ENCODE measurements at places on chromosomes 5 and 9.

DNA sequence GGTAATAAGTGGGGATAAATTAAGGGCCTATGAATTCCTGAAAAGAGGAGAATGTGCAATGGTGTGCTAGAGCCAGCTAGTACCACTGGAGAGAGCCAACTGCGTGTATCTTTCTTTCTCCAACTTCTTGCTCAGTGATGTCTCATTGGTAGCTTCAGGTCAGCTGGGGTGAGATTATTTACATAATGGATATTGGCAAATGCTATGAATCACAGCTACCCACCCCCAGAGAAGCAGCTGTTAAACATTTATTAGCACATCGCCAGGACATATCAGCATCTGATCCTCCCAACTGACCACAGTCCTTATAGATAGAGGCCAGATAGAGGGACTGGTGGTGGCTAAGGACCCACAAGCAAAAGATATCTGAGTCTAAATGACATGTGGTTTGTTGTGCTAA, 421.3 kb downstream of the ACTL7B start:
- no peak for DNase-seq

DNA sequence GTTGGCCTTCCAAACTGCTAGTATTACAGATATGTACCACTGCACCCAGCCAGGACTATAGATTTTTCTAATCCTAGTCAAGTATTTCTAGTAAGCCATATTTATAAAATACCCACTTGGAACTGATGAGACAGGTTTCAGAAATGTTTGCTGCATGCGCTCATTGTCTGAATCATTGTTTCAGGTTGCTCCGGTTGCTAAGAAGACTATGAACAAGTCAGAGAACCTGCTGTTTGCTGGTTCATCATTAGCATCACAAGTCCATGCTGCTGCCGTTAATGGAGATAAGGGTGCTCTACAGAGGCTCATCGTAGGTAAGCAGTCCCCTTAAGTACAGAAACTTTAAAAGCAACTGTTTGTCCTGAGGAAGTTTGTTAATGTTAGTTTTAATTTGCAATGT, 5.3 kb downstream of the INVS start:
- DNase-seq = no peak

DNA sequence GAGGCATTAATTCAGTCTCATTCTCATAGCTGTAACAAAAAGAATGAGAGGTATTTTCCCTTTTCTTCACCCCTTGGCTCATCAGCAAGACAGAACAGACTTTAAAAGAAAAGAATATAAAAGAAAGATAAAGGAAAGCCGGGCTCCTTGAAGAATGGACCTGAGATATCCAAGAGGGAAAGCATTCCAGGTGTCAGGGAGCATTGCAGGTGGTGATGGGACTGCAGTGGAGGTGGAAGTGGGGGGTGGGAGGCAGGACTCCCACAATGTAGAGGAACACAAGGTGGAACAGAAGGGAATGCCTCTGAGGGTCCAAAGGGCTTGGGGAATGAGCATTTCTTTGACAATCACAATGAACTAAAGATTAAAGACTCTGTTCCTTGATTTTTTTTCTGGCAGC, 10.7 kb upstream of the PUM3 start:
- DNase-seq = no peak

DNA sequence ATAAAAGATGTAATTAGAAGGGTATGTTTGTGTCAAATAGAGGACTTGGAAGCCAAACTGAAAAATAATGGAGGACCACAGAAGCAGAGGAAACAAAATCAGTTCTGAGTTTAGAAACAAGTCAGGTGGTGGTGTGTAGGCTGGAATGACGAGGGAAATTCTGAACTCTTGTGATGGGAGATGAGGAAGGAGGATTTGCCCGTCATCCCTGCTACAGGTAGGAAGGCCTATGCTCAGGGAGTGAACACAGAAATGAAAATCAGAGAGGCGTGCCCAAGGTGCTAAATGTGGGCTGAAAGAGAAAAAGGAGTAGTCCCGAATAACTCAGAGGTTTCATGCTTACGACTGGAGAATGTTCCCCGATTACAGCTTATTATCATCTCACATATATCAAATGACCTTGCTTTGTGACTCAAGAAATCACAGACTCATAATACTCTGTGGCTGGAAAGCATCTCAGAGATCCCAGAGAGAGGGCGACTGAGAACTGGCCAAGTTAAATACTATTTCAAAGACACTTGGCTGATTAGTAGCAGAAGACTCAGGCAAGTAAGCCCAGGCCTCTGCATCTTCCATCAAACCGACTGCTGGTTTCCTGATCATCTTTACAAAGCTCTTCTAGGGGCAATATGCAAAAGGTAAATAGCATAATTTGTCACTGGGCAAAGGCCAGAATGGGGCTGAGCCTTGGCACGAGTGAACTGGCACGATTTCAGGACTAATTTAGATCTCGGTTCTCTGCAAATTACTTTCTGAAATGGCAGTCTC, 126.0 kb downstream of the SUSD1 start:
- DNase-seq = no peak

- DNase-seq = no peak
Measured at GRCh38 chr5:171355302-171355724, 32.3 kb upstream of the NPM1 start.

DNA sequence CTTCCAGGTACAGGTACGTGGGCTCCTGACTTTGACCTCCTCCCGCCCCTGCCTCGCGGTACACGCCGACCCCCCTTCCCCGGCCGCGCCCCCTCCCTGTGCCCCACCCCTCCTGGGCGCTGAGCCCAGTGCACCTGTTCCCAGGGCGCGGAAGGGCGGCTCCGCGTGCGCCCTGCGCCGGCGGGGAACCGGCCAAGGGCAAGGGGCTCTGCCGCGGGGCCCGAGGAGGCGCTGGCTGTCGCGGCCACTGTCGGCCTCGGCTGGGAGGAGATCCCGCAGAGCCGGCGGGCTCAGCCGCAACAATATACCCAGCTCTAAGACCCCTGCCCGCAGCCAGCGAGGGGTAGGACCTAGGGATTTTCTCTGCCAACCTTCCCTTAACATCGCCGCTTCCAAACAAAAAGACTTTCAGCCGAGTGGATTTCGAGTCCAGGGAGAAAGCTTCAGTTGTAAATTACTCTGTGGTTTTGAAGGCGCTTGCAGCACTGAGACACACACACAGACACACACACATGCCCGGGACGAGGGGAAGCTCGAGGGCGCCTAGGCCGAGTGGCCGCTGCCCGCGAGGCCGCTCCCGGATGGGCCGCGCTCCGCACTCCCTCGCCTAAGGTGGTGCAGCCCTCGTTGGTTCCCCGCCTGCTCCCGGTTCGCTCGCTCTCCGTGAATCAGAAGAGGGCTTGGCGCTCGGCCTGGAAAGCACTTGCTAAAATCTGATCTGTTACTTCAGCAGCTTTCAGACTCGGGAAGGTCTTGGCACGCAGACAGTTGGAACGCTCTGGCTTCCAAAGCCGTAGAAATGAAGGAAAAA, 1.2 kb downstream of the FGF18 start:
- peak; percentile 91 for DNase-seq

DNA sequence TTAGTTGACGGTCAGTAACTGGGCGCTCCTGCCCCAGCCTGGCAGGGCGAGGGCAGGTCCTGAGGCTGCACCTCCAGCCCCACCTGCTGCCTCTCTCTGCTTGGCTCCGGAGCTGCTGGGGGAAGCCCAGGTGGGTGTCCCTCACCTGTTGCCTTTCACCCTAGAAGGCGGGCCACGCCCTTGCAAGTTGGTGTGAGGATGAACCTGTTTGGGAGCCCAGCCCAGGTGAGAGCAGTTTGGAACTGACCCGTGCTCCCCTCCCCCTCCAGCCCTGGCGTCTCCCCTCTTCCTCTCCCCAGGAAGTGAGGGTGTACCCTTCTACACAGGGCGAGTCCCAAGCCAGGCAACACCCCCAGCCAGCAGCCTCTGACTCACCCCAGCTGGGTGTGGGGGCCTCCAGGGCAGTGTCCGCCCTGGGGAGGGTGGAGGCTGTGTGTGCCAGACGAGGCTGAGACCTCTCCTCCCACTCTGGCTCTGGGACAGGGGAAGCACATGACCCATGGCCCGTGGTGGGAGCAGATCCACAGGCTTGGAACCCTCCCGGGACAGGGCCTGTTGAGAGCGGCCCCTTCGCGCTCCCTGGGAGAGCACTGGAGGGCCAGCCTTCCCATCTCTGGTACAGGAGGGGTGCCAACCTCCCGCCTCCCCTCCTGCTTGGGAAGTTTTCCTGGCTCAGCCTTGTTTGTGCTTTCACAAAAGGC, 10.4 kb downstream of the LRRC8A start:
- DNase-seq = peak; percentile 81
